Stimulated activated CD8-positive, alpha-beta memory T cell treated with anti-CD3 and anti-CD28 coated beads, Interleukin-2, amount 100 ng/mL, for 1 hour (primary cell): ENCODE measurements at places on chromosomes 5 and 9.

DNA sequence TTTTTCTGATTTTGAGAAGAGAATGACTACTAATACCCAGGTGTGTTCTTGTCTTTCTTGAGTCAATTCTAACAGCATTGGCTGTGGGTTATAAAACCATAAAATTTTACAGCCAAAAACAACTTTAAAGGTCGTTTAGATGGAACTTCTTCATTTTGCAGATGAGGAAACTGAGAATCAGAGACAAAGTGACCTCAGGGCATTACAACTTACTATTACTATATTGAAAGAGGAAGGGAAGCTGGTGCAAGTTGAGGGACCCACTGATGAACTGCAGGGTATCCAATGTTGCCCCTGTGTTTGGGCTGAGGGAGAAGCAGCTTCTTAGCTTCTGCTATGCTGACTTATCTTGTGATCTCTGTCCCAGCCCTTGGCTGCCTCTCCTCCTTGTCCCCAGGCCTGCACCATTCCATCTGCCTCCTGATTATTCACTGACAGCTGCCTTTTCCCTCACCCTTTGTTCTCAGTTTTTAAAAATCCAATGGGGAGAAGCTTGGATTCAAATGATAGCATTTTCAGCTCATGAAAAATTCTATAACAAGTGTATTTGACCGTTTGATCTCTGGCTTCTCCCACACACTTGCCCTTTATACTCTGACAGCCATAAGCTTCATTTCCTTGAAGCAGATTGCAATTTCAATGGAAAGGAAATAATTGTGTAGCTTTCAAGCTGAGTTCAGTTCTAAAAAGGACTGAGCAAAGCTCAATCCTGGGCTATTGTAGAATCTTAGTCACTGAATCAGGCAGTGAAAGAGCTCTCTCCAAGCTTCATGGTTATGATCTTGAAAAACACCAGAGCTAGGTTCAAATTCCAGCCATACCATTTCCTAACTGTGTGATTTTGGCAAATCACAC lies 68.5 kb downstream of the TMC1 start:
- DNase-seq, result no peak

DNA sequence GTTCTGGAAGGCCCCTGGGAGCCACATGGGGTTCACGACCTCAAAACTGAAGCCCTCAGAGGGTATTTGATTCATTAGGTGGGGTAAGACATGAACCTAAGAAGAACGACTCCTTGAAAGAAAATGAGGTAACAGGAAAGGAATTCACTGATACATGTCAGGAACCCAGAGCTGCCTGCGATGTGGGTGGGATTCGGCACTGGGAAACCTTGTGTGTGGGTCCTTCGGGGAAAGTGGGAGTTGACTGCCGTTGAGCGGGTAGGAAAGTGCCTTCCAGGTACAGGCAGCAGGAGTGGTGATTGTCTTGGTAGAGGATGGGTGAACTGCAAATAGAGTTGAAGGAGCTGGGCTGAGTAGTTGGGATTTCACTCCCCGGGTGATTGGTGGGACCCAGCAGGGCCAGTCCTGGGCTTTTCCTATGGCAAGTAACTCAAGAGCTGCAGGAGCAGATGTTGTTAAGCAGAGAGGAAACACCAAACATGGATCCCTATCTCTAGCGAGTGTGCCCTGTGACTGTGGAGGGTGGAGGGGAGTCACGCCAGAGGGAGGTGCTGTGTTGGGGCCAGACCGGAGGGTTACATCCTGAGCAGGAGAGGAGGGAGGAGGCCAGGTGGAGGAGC lies 30.8 kb downstream of the ANKRD33B start:
- no peak for DNase-seq

DNA sequence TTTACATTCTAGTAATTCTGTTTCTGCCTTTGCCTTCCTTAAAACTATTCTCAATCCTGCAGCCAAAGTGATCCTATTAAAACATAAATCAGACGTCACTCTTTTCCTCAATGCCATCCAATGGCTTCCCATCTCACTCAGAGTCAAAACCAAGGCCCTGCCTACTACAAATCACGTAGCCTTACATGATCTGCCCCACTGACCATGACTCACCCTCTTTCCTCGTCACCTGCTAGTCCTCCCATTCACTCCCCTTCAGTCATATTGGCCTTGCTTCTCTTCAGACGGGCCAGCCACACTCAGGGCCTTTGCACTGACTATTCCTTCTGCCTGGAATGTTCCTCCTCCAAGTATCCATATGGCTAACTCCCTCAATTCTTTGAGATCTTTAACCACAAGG lies 39.0 kb upstream of the DMXL1 start:
- DNase-seq, result no peak

DNA sequence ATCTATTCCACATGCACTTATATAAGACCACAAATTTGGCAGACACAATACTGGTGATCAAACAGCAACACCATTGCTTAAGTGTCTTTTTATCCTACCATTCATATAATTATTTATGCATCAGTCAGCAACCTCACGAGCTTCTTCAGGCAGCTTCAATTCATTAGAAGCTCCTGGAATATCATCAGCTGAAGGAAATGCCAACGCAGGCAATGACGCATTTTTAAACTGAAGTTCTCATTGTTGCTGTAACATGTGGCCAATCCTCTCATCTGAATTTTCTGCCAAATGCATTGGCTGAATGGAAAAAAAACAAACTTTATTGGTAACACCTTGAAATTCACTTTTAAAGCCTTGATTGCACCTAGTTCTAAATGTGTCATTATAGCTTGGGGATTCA lies 376.4 kb upstream of the RGMB start:
- DNase-seq, result no peak

- no peak for DNase-seq
Observed at GRCh38 chr9:134868751-134869553, 11.7 kb upstream of the FCN2 start.

DNA sequence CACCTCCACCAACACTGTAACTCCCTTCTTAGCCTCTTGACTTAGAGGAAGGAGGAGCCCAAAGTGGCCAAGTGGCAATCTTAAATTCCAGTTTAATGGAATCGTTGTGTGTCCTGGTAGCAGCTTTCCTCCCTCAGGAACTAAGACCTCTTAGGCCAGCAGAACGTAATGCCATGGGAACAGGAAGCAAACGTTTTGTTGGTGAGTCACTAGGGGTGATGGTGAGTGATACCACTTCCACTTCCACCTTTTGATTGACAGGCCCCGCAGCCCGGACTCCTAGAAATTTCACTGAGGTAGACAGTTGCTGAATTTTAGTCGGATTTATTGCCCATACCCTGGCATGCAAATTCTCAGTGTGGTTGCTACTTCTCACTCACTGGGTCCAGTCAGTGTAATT lies 94.2 kb upstream of the FBN2 start:
- DNase-seq, result no peak

DNA sequence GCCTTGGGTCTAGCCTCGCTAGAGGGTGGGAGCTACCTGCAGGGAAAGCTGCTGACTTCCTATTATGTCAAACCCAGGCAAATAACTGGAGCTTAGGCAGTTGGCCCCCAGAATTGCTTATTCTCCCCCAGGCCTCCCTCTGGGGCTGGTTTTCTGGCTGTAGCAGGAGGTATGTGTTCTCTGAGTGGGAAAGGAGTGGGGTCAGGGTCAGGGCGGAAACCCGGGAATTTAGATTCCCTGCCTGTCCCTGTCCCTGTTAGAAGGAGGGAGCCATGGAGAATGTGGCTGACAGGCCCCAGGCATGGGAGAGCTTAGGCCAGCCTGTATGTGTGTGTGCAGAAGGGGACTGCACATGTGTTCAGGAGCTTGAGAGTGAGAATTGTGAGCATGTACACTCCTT lies 13.6 kb upstream of the CXXC5 start:
- no peak for DNase-seq

DNA sequence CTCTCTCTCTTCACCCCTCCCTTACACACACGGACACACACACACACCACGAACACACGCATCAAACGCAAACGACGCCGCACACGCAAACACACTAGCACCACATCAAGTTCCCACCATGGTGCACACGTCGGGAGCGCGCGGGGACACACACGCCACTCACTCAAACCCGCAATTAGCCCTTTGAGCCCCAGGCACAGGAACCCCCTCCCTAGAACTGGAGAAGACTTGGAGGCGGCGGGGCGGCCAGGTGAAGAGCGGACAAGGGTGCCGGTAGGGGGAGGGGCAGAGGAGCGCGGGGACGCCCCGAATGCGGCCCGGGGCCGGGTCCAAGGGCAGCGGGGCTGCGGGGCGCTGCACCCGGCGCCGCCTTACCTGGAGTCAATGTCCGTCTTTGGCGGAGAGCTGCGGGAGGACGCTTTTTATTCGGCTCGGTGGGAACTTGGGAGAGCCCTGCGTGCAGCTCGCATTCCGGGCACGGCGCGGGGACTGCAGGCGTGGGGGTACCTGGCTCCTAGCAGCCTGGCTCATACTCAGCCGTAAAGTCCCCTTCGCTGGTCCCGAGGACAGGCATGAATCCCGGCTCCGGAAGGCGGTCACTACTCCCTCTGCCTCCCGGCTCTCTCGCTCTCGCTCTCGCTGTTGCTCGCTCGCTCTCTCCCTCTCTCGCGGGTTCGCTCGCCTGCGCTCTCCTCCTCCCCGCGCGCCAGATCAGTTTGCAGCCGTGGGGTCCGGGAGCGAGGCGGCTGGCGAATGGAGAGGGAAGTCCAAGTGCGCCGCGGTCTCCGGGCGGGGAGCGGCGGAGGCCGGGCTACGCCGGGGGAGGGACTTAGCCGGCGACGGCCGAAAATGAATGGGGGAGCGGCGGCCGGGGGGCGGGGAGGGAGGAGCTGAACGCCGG lies at the start of gene BRINP1:
Gene BRINP1 (minus strand): TSS at position 755 of the 901 bp plus-strand sequence. CDS start 56,080 bp downstream, outside the sequence.
- DNase-seq, result no peak

GRCh38 chr9:13268469-13268868 lies 11.0 kb downstream of the MPDZ start:
- no peak for DNase-seq

DNA sequence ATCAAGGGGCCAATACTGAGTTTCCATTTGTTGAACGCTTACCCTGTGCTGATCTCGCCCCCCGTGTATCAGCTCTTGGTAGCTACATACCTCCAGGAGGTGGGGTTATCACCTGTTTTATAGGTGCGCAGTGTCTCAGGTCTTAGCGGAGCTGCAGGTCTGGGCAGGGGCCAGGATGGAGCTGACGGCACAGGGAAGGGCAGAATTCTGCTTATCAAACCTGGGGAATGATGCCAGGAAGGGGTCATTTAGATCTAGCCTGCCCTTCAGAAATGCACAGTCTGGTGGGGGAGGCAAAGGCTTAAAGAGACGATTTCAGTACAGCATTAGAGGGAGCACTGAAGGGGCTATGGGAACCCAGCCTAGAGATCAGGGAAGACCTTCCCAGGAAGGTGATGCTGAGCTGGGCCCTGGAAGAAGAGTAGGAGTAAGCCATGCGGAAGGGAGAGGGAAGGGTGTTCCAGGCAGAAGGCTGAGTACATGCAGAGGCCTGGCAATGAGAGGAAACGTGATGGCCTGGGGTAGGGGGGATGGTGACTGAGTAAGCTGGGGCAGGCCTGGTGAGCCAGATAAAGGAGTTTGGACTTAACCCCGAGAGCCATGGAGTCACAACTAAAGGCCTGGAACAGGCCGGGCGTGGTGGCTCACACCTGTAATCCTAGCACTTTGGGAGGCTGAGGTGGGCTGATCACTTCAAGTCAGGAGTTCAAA lies 31.5 kb downstream of the OLFML2A start:
- DNase-seq, result no peak

- no peak for DNase-seq
Observed at GRCh38 chr5:9722601-9723180, 92.5 kb upstream of the TAS2R1 start.

DNA sequence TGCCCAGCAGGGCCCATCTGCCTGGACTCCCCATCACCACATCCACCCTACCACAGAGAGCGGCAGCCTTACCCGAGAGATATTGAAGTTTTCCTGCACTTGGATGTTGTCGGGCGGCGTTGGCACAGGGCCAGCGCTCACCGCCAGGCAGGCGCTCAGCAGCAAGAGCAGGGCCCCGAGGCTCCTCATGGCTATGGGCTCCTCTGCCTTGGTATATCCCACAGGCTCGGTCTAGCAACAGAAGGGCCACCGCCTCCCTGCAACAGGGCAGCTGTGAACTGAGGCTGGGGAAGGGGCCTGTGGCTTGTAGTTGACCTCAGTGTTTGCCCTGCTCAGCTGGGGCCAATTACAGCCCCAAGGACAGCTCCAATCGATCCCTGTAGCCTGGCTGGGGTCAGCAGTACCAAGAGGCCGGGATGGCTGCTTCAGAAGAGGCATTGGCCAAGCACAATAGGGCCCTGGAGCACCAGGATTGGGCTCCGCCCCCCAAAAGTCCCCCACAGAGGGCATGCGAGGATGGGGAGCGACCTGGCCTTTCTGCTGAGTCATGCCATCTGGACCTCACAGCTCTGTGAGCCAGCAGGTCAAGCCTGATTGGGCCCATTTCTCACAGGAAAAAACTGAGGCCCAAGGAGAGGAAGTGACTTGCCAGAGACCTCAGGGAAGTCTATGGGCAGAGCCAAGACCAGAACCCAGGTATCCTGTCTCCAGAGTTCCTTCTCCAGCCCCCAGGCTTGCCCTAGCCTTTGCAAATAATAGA lies at the start of gene AMBP:
Gene AMBP (minus strand): TSS at position 280 of the 760 bp plus-strand sequence. CDS start 91 bp downstream, at position 189.
- DNase-seq, result no peak

GRCh38 chr5:141484641-141485311 lies at the start of gene PCDHGC4:
PCDHGC4 (plus strand) TSS chr5:141485030; CDS start chr5:141485174, 144 bp downstream.
- DNase-seq, result no peak

- DNase-seq, result no peak
Observed at GRCh38 chr5:80122579-80122978, 87.4 kb downstream of the THBS4 start.

GRCh38 chr5:123287881-123288280 lies 135.3 kb downstream of the CEP120 start:
- DNase-seq, result no peak

GRCh38 chr5:79521156-79521555 lies 7.2 kb upstream of the HOMER1 start:
- no peak for DNase-seq

DNA sequence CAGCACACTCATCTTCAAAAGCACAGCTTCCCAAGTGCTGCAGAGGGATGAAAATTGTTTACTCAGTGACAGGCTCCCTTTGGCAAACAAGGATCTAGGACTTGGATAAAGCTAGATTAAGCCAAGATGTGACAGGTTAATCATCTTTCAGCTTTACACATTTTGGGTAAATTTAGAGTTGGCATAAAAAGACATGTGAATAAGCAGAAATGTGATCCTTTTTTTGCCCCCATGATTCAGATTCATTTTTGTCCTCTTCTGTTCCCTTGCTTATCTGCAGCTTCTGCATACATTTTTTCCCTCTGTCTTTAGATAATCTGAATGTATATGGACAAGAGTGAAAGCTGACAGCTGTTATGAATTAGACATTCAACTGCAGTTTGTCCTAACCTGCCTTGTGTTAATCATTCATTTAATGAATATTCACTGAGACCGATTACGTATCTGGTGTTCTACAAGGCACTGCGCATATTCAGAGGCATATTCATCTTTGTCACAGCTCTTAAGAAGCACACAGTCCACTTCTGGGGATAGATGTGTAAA lies 19.6 kb downstream of the ADAMTSL1 start:
- no peak for DNase-seq

- DNase-seq, result no peak
Observed at GRCh38 chr9:128062279-128062678, 4.8 kb downstream of the NAIF1 start.

DNA sequence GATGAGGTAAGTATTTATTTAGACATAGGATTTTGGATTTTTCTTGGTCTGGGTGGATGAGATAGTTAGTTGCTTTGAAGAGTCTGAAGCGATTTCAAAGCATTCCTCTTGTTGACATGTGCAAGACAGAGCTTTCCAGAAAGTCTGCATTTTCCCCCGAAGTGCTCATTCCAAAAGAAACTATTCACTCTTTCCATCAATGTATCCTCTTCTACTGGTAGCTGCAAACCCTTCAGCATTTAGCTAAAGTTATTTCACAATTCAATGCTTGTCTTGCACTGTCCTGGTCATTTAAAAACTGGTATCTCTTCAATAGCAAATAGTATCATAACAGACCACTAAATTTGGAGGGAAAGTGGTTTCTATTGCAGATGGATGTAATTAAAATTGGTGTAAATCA lies 13.0 kb downstream of the NREP start:
- no peak for DNase-seq
